Left renal cortex interstitium (tissue), 4 donors: ENCODE measurements at places on chromosomes 3 and 15.
A peak's percentile ranks its signal among the peaks of the same experiment; 100 is the strongest.

DNA sequence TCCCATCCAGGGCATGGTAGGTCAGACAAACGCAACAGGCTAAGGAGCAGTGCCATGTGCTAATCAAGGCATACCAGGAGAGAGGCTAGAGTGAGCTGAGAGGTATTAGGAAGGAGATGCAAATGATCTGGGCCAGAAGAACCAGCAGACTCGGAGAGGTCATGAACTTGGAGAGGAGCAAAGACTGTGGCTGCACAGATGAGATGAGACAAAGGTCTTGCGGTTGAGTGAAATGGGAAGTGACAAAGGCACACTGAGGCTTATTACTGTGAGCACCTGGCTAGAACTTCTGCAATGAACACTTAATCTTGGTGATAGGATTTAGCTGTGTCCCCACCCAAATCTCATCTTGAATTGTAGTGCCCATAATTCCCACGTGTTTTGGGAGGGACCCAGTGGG lies 380.2 kb downstream of the ULK4 start:
- DNase-seq = no peak

DNA sequence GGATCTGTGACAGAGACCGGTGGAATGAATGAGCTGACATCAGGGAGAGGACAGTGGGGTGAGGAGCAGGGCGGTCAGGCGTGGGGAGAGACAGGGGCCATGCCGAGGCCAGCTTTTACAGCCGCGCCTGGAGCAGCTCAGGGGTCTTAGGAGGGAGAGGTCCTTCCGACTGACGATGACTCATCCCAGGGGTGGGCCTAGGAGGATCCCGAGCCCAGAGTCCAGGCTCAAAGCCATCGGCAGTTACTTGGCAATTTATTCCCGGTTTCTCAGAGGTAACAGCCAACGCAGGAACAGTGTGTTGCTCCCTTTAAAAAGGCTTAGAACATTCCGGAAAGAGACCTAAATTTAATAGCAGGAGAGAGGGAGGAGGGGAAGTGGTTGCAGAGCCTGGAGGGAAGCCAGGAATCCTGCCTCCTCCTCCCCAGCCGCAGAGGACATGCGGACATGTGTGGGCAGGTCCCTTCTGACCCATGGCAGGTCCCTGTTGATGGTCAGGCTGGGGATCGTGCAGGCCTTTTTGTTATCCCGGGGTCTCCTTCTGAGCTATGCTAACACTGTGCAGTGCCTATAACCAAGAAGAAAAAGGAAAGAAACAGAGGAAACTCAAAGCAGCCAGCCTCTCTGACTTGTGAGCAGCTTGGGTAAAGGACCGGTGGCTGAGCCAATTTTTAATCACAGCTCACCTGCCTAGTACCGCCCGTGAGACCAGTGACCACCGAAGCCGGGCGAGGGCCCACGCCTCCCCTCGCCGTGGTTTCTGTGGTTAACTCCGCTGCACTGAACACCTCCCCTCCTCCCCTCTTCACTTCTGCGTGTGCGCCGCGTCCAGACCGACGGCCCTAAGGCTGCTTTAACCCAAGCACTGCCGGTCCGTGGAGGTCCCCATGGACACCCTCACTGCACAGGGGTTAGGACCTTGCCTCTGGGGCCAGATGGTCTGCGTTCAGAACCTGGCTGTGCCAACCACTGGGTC lies 392.4 kb upstream of the PROK2 start:
- DNase-seq = peak; percentile 50

DNA sequence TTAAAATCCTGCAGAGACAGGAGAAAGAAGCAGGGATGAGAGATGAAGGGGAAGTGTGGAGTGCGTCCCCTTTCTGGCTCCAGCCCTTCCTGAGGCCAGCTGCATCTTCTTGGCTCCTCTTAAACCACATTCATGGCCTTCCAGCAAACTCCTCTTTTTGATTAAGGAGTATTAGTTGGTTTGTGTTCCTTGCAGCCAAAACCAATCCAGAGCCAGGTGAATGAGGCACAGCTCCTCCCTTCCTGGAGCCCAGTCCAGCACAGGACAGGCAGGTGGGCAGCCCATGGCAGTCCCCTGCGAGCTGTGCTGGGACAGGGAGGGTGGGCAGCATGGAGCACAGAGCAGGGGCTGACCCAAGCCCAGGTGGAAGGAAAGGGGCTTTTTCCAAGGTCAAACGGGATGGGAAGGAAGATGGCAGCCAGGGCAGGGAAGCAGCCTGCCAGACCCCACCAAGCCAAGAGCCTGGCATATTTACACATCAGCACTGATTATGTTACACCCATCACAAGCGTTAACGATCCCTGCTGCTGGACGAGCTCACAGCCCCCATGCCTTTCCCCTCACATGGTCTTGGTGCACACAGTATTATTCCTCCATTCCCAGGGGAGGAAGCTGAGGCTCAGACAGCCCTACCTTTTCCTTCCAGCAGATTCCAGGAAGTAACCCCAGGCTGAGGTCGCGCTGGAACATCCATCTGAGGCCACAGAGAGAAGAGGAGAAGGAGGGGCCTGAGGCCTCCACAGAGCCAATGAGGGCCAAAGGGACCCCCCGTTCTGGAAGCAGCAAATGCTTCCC lies 175.6 kb downstream of the SMAD6 start:
- no peak for DNase-seq

DNA sequence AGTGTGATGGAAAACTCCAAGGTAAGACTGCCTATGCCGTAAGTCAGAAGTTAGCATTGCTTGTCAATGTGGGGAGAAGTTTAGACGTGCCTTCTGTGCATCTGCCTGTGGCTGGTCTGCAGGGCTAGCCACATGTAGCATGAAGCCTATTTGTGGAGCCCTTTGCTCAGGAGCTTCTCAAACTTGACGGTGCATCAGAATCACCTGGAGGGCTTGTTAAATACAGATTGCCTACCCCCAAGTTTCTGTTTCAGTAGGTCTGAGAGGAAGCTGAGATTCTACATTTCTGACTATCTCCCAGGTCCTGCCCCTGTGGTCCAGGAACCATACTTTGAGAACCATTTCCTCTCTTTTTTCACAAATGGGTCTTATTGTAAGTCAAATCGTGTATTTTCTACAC lies 292.1 kb upstream of the TPM1 start:
- no peak for DNase-seq

GRCh38 chr15:74123131-74123429 lies 7.3 kb upstream of the ISLR2 start:
- no peak for DNase-seq

DNA sequence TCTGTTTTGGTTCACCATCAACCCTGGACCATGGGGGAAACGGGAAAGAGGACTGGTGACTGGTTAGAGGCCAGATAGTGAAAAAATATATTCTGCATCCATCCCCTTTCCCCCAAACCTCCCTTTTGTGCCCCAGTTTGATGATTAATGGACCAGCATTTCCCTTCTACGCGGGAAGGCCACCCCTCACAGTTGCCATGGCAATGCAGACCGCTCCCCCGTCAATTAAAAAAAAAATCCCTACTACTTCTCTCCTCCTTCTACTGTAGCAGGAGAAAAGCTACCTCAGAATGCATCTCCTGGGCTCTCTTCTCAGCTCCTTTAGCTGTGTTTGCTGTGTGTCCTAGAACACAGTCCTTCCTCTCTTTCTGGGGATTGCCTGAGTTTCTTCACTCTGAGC lies 4.0 kb downstream of the BAHD1 start:
- no peak for DNase-seq

DNA sequence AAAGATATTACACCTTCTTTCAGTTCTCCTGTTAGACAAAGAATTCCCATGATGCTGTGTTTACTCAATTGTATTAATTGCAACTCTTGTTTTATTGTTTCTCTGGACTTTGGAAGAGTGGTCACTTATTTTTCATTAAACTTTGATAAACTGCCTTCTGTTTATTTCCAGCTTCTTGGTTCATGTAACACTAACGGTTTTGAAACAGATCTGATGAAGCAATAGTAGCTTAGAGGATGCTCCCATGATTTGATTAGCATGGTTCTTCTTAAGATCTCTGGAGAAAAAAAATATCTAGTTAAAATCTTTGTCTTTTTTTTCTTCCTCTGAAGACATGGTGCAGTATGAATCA lies 90.1 kb downstream of the FNDC3B start:
- no peak for DNase-seq

GRCh38 chr3:45807681-45808540 lies 11.6 kb upstream of the SLC6A20 start:
- no peak for DNase-seq

GRCh38 chr3:24686808-24687207 lies 192.2 kb upstream of the THRB start:
- DNase-seq = no peak

DNA sequence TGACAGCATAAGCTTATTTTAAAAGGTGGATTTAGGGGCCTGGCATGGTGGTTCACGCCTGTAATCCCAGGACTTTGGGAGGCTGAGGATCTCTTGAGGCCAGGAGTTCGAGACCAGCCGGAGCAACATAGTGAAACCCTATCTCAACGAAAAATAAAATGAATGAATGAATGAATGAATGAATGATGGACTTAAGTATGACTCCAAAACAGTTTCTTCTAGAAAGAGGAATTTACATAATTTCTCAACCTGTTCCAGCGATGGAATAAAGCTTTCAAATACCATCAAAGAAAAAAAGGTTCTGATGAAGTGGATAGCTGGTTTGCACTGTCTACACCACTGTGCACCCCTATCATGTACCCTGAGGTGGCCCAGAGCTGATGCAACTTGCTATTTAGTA lies 20.1 kb upstream of the NR2C2 start:
- DNase-seq = no peak

GRCh38 chr15:55494931-55495330 lies 13.1 kb downstream of the DNAAF4 start:
- no peak for DNase-seq
